NCI-H187 treated with DMSO at 0.1 percent for 48 hours (cell line): ENCODE measurements at places on chromosomes 11 and 22.

GRCh38 chr22:48980409-48980808 lies 847.3 kb downstream of the BRD1 start:
- no peak for DNase-seq

GRCh38 chr11:94477624-94478023 lies 16.0 kb downstream of the MRE11 start:
- DNase-seq = no peak

DNA sequence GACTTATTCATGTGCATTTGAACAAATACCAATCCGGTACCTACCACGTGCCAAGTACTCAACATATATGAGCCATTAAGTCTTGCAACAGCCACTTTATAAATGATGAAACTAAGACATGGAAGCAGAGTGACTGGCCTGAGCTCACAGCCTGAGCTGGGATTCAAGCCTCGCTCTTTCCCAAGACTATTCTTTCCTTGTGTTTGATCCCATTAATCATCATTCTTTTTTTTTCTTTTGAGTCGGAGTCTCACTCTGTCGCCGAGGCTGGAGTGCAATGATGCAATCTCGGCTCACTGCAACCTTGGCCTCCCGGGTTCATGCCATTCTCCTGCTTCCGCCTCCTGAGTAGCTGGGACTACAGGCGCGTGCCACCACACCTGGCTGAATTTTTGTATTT lies 119.3 kb downstream of the ABTB2 start:
- no peak for DNase-seq

- no peak for DNase-seq
Observed at GRCh38 chr22:39092111-39092862, 4.8 kb upstream of the APOBEC3H start.

- DNase-seq = no peak
Observed at GRCh38 chr22:45895436-45896152, 81.4 kb downstream of the WNT7B start.

- DNase-seq = no peak
Observed at GRCh38 chr11:10282117-10282516, 11.9 kb downstream of the SBF2 start.

GRCh38 chr11:61152816-61153592 lies 8.2 kb downstream of the VPS37C start:
- no peak for DNase-seq

- no peak for DNase-seq
Observed at GRCh38 chr11:125797641-125798040, 9.7 kb downstream of the PATE3 start.

GRCh38 chr11:10375280-10375971 lies 70.6 kb downstream of the ADM start:
- no peak for DNase-seq

GRCh38 chr11:117295438-117296137 lies 4.4 kb downstream of the BACE1-AS start:
- DNase-seq = no peak

DNA sequence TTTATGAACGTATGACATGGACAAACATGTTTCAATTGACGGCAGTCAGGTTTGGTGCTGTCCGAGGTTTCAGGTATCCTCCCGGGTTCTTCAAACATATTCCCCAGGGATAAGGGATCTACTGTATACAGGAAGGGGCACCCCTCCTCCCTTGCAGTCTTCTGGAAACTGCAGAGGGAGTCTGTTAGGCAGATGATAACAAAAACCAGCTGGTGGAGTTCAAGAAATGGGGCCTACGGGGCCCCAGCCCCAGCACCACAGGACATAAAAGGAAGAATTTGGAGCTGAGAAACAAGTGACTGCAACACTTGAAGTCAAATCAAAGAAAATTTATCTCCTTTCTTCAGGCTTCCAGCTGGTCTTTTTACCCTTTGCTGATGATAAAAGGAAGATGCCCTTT lies 32.1 kb downstream of the SNU13 start:
- no peak for DNase-seq

DNA sequence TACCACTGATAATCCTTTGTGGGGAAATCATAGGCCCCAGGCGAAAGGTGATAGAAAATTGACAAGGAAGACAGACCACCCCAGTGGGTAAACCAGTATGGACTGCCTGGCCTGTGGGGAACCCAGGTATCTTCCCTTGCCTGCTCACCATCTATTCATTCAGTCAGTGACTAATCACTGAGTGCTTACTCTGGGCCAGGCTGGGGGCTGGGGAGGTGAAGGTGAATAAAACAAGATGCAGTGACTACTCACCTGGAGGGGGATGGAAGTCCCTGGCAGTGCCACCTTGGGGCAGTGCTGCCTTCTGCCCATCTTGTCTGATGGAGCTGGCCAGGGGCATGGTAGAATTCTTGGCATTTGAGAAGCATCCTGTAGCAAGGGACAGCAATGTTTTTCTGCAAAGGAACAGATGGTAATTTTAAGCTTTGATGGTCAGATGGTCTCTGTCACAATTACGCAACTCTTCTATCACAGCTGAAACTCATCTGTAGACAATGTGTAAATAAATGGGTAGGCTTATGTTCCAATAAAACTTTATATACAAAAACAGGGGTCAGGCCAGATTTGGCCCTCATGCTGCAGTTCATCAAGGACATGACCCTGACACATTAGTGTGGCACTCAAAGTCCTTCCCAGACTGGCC lies 4.6 kb downstream of the ISX start:
- DNase-seq = no peak

GRCh38 chr22:27224485-27225374 lies 567.3 kb downstream of the MIAT start:
- DNase-seq = no peak

- DNase-seq = no peak
Observed at GRCh38 chr11:73192272-73192671, 25.8 kb upstream of the P2RY2 start.

DNA sequence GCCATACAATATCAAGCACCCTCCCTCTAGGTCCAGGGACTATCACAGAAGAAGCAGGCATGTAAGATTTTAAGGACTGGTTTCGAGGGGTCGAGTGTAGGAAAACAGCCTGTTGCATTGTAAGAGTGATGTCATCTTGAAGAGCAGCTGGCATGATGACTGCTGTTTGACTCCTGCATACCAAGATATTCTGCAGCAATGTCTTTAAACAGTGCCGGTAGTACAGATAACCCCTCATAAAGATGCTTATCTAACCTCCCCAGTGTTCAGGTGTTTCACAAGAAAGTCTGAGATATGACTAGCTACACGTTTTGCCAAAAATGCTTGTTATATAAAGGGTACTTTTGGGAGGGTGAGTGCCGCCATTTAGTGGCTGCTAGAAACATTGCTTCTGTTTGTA lies 12.0 kb downstream of the FAM111A start:
- no peak for DNase-seq

GRCh38 chr11:103688924-103689323 lies 347.5 kb upstream of the DDI1 start:
- no peak for DNase-seq

DNA sequence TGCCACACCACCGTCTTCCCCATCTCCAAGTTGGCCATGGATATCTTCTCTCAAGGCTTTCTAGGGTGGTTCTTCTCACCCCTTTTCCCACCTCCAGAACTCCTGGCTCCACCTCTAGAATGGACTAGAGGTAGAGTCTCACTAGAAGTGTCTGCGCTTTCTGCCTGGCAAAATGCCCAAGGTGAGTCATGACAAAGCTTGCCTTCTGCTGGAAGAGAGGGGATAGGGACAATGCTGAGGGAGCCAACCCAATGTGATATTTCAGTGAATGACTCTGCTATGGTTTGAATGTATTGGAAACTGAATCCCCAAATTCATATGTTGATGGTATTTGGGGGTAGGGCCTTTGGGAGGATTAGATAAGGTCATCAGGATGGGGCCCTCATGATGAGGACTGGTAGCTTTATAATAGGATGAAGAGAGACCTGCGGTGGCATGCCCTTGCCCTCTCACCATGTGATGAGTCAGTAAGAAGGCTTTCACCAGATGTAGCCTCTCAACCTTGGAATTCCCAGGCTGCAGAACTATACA lies 4.1 kb upstream of the CD82 start:
- no peak for DNase-seq

GRCh38 chr11:74506823-74507222 lies 13.3 kb upstream of the LIPT2 start:
- no peak for DNase-seq

DNA sequence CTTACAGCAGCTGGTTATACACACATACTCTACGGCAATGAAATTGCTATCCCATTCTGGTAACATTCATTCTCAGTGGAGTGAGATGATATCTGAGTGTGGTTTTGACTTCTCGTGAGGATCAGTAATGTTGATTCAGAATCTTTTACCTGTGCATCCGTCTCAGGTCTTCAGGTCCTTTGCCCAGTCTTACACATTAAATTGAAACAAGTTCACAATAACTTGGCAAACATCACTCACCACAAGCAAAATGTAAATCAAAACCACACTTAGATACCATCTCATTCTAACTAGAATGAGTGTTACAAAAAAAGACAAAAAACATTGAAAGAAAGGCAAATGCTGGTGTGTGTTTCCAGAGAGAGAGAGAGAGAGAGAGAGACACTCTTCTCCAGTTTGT lies 14.0 kb downstream of the RGL4 start:
- DNase-seq = no peak

- no peak for DNase-seq
Observed at GRCh38 chr11:13384908-13385640, 77.9 kb downstream of the BTBD10 start.

GRCh38 chr11:45078236-45079074 lies 68.0 kb upstream of the PRDM11 start:
- no peak for DNase-seq

- no peak for DNase-seq
Observed at GRCh38 chr11:111639226-111639925, 37.1 kb downstream of the SIK2 start.

DNA sequence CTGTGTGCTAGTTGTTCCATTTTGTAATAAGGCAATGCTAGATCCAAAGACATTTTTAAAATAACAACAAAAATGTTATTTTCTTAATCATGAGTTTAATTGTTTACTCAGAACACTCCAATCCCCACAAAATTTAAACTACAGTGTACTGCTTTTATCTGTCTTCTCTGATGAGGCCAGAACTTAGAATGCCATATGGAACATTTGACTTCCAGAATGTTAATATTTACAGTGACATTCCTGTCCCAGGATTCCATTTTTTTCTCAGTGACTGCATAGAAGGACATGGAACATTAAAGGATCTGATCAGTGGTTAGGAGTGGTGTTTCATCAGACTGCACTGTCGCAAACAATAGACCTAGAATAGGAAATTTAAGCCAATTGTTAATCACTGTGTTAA lies 494.9 kb upstream of the ARHGAP42 start:
- DNase-seq = no peak

- DNase-seq = no peak
Observed at GRCh38 chr11:121464352-121464946, 11.7 kb upstream of the SORL1-AS1 start.

DNA sequence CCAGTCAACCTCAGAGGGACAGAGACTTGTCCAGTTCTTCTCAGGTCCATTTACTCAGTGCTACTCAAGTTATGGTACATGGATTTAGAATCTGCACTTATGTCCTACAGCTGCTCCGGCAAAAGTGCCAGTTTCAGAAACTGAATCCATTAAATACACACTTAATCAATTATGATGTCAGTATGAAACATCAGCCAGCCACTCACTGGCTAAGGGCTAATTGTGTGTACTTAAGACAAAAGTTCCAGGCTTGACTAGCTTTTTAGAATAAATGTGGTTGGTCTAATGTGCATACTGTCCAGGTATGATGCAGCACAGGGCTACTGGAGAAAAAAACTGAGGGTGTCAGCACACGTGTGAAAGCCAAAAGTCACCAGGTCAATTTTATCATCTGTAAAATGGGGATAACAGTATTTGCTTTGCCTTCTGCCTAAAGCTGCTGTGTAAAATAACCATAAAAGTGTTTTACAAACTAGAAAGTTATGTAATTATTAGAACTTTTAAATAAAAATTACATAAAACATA lies 55.4 kb upstream of the CYP2D6 start:
- no peak for DNase-seq

- DNase-seq = no peak
Observed at GRCh38 chr11:19241260-19242178, 774 bp upstream of the E2F8 start.
